ENCODE measurements at places on chromosomes 2 and 18.

DNA sequence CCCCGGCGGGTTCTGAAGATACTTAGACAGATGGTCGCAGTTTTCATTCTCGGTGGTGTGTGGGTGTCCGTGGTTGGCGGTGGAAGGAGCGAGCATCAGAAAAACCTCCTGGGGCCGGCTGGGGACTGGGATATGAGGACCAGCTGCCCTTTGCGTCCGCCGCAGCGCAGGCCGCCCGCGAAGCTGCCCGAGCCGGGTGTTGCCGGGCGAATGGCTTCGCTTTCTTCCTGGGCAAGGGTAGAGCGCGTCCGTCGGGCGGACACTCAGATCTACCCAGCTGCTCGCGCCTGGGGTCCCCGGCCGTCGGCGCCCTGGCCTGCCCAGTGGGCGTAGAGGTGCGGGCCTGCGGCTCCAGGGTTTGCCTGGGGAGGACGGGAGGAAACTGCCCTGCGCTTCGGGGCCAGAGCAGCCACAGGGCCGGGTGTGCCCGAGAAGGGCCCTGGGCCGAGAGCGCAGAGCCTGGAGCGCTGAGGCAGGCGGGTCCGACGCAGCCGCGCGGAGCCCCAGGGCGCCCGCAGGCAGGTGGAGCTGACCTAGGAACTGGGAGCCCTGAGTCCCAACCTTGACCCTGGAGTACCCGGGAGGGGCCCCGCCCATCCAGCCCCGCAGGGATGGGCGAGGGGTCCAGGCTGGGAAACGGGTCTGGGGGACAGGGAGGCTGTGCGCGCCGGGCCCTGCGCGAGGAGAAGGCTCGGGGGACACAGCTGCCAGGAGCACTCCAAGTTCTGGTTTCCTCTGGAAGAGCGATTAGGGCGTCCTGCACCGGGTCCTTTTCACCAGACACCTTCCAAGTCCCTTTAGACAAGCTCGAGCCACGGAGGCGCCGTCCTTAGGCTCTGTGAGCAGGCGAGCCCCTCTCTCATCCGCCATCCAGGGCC, 1.3 kb downstream of the TWIST2 start:
- DNase-seq = no peak

- no peak for DNase-seq
Measured at GRCh38 chr2:10558281-10559030, 110.3 kb upstream of the ODC1 start.

GRCh38 chr2:240992572-240993291, 5.7 kb upstream of the SNED1 start:
- no peak for DNase-seq

DNA sequence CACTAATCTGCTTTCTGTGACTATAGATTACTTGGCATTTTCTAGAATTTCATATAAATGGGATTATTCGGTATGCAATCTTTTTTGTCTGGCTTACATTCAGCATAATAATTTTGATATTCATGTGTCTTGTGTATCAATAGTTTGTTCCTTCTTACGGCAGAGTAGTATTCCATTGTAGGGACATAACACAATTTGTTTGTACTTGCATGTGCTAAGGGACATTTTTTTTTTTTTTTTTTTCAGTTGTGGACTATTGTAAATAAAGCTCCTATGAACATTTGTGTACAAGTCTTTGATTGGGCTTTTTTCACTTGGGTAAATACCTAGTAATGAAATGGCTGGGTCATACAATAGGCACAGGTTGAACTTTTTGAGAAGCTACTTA, 45.1 kb downstream of the ARL5A start:
- DNase-seq = no peak

- DNase-seq = no peak
Measured at GRCh38 chr2:239025951-239026461, 178.1 kb downstream of the TWIST2 start.

DNA sequence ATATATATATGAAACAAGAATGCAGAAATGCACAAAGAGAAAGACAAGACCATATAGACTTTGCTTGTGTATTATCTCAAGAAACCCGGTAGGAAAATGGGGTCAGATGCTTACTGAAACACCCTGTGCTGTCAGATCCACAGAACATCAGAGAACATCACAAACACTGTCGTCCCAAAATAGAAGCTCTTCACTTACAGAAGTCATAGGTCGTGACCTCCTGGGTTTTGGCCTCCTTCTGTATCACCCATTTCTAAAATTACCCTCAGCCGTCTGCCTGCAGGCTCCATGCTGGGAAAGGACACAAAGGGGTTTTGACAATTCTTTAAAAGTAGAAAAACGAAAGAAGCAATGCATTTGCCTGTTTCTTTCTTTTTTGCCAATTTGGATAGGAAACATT, 137.9 kb downstream of the PAX3 start:
- DNase-seq = no peak

- DNase-seq = no peak
Measured at GRCh38 chr2:101036562-101036961, 34.5 kb downstream of the RPL31 start.

GRCh38 chr2:216370961-216371712, 1.1 kb downstream of the MARCHF4 start:
- DNase-seq = no peak

GRCh38 chr2:43191947-43192516, 34.4 kb downstream of the ZFP36L2 start:
- no peak for DNase-seq

DNA sequence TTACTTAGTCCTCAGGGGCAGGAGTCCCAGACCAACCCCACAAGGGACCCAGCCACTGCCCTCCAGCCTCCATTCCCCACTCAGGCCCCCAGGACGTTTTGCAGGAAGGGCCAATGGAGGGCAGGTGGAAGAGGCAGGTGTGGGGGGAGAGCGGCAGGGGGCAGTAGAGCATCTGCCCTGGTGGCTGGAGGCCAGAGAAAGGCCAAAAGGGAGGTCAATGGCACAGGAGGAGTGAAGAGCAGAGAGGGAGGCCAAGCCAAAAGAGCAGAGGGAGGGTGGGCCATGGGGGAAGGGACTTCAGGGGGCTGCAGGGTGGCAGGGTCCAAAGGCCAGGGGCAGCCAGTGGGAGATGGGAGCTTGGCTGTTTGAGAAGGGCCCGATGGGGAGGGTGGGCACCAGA, 17.3 kb upstream of the GPR55 start:
- no peak for DNase-seq

DNA sequence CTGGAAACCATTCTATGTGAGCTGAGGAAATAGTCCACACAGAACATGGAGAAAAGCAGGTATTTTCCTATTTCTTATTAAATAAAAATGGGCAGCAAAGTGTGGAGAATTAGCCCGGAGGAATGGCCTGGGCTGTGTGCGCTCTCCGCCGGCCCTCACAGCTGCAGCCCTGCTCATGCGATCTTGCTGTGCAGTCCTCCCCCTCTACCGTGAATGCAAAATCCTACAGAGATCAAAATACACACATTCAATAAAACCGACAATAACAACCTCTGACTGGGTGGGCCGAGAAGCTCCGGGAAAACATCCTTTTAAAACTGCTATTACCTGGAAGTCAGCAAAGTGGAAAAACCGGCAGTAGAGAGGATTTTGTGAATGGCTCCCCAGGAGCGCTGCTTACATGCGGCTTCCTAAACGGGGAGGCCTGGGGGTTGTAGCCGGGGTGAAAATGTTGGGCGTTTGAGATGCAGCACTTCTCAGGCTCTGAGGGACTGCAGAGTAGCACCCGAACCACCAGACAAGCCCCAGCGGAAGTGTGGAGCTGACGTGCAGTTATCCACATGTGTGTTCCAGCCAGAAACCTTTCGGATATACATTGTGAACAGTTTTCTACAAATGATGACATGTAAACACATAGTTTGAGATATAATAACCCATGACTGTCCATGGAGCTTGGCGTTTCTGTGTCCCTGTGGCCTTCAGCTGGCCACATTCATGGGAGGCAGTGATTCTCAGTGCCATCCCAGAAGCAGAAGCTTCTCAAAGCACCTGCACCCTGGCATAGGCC, 94.2 kb upstream of the ALKAL2 start:
- DNase-seq = no peak

DNA sequence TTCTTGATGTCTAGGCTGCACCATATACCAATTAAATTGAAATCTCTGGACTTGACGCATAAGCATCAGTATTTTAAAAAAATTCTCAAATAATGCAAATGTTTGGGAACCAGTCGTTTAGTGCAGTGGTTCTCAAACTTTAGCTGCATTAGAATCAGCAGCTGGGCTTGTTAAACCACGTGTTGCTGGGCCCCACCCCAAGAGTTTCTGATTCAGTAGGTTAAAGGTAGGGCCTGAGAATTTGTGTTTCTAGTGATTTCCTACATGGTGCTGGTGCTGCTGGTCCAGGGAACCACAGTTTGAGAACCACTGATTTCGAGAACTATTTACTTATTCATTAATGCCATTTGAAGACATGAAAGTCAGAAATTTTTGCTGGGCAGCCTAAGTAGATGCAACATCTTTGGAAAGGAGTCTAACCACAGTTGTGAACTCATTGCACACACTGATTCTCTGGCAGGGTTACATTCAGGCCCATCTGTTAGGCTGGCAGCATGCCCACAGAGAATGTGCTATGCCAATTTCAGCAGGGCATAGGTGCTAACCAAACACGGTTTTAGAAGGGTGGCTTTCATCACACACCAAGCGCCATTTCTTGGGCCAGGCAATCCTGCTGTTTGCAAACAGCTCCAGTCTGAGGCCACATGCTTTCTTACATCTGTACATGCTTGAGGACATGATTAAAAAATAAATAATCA, 26.4 kb upstream of the ATP5MC3 start:
- DNase-seq = no peak

DNA sequence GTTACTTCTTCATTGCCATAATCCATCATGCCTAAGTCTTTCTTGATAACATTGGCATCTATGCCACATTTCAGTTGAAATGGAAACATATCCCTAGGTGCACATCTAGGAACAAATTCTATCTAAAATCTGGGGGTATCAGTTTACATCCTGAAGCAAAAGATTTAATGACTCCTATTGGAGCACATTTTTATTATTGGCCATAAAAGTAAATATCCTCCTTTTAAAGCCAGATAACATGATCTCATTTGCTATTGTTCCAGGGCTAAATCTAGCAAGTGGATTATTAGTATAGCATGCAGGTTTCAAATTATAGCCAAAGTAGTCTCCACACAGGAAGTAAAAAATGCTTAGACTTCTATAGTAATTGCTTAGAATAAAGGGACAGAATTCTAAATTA, 193.2 kb downstream of the CDH2 start:
- no peak for DNase-seq

GRCh38 chr2:11872247-11872947, 126.0 kb downstream of the LPIN1 start:
- no peak for DNase-seq
